Activated T-helper 1 cell treated with anti-CD3 and anti-CD28 coated beads, Interleukin-2, amount 50 U/mL, for 16 hours (primary cell): ENCODE measurements at places on chromosomes 2 and 18.

GRCh38 chr2:119242276-119243119, 18.9 kb downstream of the STEAP3 start:
- DNase-seq = no peak

DNA sequence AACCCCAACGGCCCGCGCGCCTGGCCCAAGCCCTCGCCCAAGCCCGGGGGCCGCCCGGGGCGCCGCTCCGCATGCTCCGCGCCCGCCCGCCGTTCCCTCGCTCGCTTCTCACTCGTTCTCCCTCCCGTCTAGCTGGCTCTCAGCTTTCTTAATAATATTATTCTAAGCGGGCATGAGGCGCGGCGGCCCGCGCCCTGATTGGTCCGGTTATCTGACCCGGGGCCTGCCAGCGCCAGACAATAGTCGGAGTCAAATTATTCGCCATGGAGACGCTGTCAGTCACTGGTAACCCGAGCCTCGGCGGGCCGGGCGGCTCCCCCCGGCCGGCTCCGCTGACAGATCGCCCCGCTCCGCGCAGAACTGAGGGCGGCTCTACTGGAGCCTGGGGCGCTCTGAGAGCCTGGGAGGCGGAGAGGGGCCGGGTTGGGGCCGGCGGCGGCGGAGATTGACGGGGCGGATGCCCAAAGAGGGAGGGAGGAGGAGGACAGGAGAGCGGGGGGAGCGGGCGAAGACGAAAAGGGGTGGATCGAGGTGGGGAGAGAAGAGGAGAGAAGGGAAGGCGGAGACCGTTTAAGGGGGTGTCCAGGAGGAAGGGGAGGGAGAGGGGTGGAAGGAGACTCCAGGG, at the start of gene SIX2:
Gene SIX2, minus strand, starts transcription at position 150 of the 625 bp plus-strand sequence. CDS start 342 bp downstream, outside the sequence.
- no peak for DNase-seq

GRCh38 chr2:49044350-49045079, 109.8 kb downstream of the FSHR start:
- no peak for DNase-seq

DNA sequence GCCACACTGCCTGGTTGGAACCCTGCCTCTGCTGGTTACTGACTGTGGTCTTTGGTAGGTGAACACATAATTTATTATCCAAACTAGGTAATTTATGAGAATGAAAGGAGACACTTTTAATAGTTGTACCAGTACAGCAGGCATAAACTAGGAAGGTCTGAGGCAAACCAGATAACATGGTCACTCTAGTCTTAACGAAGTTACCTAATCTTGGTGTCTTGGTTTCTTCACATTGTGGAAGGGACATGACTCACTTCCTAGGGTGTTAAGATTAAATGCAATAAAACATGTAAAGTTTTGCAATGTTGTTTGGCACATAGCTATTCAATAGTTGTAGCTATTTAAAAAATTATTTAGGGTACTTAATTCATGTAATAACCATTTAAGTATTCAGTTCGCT, 23.3 kb downstream of the SPTBN1 start:
- DNase-seq = no peak

GRCh38 chr2:36420569-36421181, 65.1 kb downstream of the CRIM1 start:
- no peak for DNase-seq

DNA sequence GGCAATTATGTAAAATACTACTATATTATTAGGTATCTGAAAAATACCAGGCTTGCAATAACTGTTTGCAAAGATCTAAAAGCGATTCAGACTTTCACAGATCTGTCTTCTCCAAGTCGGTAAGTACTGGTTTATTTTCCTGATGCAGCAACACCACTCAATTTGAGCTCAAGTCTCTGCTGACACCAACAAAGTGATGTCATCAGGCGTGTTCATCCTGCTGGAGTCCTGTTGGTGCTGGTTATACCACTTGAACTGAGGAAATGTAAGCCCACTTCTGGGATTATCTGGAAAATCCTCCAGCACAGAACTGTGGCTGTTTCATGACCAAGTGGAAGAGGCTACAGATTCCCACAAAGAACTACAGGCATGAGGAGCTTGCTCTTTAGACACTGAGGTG, 267.6 kb downstream of the BCL2 start:
- DNase-seq = no peak

DNA sequence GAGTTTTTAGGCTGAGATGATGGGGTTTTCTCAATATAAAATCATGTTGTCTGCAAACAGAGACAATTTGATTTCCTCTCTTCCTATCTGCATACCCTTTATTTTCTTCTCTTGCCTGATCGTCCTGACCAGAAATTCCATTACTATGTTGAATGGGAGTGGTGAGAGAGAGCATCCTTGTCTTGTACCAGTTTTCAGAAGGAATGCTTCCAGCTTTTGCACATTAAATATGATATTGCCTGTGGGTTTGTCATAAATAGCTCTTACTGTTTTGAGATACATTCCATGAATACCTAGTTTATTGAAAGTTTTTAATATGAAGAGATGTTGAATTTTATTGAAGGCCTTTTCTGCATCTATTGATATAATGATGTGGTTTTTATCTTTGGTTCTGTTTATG, 181.8 kb downstream of the GBX2 start:
- DNase-seq = no peak

- no peak for DNase-seq
Observed at GRCh38 chr18:21270453-21270852, 28.4 kb downstream of the GREB1L start.

DNA sequence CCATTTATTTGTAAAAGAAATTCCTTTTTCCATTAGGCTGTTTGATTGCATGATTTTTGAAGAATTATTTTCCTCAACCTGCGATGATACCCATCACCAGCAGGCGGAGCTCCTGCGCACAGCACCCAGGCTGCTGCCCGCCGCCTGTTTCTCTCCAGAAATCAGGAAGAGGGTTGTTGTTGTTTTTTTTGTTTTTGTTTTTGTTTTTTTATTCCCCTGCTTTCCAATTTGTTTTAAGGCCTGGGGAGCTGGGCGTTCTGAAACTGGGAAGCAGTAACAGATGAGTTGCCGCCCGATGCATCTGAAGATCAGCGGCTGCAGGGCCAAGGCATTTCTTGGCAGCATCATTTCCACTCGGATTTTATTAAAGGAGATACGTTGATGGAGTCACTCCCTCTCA, 132.1 kb downstream of the MBP start:
- DNase-seq = no peak

- DNase-seq = no peak
Observed at GRCh38 chr2:31212659-31213600, 4.4 kb downstream of the CAPN14 start.

GRCh38 chr2:58228299-58228698, 12.8 kb downstream of the FANCL start:
- DNase-seq = no peak

GRCh38 chr2:6372317-6372901, 493.3 kb downstream of the CMPK2 start:
- DNase-seq = no peak

DNA sequence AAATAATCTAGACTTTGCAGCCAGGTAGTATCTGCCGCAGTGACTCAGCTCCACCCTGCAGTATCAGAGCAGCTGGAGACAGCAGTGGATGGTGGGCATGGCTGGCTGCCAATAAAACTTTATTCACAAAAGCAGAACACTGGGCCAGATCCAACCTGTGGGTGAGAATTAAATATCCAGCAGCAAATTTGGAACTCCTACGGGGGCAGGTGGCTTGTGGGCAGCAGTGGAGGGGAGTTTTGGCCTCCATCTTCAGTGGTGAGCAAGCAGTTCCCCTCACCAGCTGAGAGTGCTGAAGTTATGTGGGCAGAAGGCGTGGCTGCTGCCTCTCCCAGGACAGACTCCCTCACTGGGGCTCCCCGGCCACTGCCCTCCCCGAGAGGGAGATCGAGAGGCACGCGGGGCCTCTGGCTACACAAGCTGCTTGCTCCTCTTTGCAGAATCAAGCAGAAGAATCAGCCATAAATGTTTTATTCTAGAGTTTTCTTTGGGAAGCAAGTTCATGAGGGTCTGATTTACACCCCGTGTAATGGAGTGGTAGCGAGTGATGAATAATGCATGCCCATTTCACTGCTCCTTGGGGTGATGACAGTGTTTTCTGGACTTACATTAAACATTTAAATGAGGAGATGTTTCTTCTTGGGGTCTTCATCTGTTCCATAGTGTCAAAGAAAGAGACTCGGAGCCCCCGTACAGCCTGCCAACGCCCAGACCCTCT, 204.3 kb downstream of the SEPTIN10 start:
- DNase-seq = no peak
